ENCODE measurements at places on chromosomes 16 and 17.

- no peak for DNase-seq
Measured at GRCh38 chr17:59723041-59723440, 15.6 kb downstream of the VMP1 start.

GRCh38 chr17:50123649-50124349 lies 6.2 kb downstream of the SAMD14 start:
- DNase-seq = peak; percentile 95

GRCh38 chr16:80990978-80991377 lies 15.7 kb downstream of the CMC2 start:
- no peak for DNase-seq

DNA sequence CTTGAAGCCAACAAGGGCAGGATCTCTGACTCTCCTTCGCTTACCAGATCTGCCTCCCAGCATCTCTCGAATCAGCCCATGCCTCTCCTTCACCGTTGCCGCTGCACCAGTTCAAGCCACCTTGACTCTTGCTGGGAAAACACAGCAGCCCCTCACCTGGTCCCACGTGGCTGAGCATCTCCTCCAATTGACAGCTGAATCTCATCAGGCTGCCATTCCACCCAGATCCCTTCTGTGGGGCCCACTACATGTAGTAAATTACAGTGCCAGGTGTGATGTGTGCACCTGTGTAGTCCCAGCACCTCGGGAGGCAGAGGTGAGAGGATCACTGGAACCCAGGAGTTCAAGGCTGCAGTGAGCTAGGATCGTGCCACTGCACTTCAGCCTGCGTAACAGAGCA lies 37.8 kb upstream of the C16orf78 start:
- no peak for DNase-seq

DNA sequence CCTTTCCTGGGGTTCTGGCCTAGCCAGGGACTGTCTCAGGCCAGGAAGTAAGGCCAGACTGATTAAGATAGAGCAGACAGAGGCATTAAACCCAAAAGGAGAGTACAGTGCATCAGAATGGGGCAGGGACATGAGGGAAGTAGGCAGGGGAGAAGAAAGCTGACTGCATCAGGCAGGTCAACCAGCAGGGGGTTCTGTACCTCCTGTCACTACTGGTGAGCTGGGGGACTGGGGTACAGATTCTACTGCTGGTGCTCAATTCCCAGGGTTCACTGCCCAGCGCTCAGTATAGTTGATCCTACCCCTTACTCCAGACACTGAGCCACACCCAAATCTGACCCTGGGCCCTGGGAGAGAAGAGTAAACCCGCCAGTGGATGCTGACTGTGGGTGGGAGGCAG lies 12.9 kb upstream of the MTMR4 start:
- DNase-seq = no peak

DNA sequence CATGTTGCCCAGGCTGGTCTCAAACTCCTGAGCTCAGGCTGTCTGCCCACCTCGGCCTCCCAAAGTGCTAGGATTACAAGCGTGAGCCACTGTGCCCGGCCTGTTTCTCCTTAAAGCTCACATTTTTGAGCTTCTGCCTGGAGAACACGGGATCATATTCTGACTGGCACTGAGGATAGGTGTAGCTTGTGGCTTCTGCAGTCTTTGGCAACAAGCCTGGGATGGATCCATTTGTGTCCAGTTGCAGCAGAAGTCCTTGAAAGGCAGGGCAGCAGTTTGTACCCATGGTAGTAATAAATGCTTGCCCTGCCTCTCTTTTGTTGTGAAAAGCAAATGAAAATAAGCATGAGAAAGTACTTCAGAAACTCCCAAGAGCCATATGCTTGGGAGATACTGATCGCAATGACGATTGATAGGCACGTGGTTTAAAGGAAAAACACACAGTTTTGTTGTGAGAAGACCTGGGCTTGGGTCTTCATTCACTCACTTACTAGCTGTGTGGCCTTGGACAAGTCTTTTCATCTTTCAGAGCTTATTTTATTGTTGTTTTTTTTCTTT lies 3.1 kb upstream of the CORO7 start:
- no peak for DNase-seq

- DNase-seq = peak; percentile 91
Measured at GRCh38 chr16:1535391-1536291, 2.2 kb downstream of the TMEM204 start.

GRCh38 chr17:17855976-17856375 lies 19.2 kb upstream of the SREBF1 start:
- DNase-seq = peak; percentile 88

DNA sequence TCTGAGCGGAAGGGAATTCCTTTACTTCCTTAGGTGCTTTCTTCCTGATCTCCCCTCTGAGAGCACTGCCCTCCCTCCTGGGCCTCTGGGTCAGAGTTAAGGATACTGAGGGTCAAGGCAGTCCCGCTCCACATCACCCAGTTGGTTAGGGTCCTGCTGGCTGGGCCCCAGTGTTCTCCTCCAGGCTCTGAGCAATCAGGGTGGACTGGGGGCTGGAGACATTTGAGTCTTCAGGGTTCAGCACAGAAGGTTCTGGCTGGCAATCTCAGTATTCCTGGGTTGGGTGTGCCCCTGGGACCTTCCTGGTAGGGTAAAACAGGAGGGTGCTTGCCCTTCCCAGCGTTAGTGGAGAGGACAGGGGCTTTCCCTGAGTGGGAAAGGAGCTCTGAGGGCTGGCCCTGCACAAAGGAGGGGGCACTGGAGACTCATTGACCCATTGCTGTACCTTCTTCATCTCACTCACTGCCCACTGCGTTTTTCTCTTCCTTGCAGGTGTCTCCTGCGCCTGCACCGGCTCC lies 448 bp downstream of the MT1M start:
- no peak for DNase-seq

DNA sequence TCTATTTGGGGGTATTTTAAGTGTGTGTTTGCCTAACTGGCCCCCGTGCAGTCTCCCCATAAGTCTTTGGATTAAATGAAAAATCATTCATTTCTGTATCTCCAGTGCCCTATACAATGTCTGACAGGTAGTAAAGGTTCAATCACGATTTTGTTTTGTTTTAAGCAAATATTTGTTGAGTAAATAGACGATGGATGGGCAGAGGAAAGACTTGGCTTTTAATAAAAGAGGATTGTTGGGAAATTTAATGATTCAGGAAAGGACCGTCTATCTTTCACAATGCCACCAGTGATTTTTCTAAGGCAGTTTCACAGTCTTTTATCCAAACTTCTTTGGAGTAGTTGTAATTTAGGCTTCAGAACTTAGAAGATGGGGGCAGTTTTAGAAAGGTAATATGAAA lies 636.6 kb upstream of the GOT2 start:
- no peak for DNase-seq

DNA sequence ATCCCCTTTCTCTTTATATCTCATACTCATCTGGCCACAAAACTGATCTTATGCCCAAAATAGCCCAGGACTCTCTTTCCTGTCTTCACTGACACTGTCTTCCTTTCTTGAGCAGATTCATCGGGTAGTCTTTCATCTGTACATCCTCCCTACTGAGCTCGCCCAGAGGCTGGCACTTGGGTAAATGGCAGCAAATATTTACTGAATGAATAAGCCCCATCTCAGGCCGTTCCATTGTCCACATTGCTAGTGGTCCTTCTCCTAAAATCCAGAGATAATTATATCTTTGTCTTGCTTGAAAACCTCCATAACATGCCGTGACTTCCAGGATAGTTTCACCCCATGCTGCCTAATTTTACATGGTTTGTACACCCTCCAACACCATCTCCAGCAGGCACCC lies 158.1 kb upstream of the SDK2 start:
- no peak for DNase-seq

- peak; percentile 55 for DNase-seq
Measured at GRCh38 chr16:87491522-87492290, 1.1 kb downstream of the ZCCHC14 start.

GRCh38 chr16:2819179-2819938 lies 2.3 kb downstream of the PRSS21 start:
- DNase-seq = peak; percentile 58

DNA sequence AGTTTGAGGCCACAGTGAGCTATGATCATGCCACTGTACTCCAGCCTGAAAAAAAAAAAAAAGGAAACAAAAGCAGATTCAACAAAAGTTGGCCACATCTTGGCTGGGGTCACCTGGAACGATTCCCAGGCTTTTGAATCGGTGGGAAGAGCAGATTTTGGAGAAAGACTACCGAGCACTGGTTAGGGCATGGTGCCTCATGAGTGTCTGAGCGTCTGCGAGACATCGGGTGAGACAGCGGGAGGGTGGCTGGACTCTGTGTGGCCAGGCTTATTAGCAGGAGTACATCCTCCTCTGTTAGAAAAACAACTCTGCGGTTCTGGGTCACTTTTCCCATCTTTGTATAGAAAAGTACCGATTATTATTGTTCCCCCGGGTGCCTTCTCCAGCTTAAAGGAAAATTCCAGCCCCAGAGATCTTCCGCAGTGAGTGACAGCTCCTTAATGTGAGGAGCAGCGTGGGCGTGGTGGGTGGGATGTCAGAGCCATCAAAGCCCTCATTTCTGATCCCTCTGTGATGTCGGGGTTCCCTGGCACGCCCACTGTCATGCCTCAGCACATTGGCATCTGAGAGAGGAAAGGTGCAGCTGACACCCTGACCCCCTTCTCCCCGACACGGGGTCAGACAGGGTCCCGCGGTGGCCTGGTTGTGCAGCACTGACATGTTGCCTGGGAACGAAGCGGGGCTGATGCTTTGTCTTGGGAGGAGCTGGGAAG lies 6.9 kb downstream of the RGS9 start:
- DNase-seq = no peak

DNA sequence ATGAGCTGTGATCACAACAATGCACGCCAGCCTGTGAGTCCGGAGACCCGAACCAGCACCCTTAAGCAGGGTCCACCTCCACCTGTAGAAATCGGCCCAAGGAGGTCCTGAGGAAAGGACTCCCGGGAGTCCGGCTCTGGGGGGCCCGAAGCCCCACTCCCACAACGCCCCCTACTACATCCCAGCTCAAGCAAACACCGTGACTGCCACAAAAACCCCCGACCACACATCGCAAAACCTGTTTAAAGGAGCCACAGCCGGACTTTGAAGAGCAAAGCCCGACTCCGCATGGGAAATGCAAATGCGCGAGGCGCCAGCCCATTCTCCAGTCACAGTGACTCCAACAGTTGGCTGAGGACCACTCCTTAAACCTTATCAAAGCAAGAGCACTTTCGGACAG lies 682.4 kb downstream of the KCNJ18 start:
- DNase-seq = peak; percentile 60

GRCh38 chr17:75587675-75588595 lies at the start of gene MYO15B:
Gene MYO15B (plus strand): TSS chr17:75587800. CDS start chr17:75588058, 258 bp downstream.
- peak; percentile 86 for DNase-seq

Data from osteoblast (primary cell).